ENCODE measurements at places on chromosomes 2 and 18.

DNA sequence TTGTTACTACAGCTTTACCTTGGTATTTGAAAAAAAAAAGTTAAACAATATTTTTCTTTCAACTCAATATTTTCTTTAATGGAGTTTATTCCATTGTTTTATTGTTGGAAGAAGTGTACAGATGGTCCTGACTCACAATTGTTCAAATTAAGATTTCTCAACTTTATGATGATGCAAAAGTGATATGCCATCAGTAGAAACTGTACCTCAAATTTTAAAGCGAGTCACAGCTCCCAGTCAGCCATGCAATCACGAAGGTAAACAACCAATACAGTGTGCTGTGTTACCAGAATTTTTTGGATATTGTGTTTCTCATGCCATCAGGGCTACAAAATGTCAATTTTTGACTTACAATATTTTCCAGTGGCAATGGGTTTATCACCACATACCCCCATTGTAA is 54.0 kb upstream of the COL5A2 start:
- DNase-seq = peak; percentile 85

GRCh38 chr2:149465873-149466272 is 121.7 kb downstream of the MMADHC start:
- no peak for DNase-seq

- no peak for DNase-seq
Measured at GRCh38 chr2:202418511-202418910, 42.4 kb downstream of the BMPR2 start.

DNA sequence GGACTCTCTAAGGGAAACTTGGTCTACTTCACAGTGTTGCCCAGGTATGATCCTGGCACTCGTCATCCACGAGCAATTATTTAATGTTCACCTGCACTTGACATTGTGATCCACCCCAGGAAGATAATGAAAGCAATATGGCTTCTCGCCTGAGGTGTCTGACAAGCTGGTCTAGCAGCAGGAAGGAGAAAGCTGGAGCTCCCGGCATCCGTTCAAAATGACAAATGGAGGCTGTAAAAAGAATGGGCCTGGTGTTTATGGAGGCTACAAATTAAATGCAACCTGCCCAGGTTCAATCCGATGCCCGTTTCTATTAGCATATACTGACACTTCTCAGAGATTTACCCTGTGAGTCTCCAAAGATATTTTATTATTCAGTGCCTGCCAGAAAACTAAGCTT is 317.6 kb downstream of the CTNNA2 start:
- no peak for DNase-seq

GRCh38 chr2:1321321-1321720 is 91.9 kb upstream of the TPO start:
- DNase-seq = no peak

DNA sequence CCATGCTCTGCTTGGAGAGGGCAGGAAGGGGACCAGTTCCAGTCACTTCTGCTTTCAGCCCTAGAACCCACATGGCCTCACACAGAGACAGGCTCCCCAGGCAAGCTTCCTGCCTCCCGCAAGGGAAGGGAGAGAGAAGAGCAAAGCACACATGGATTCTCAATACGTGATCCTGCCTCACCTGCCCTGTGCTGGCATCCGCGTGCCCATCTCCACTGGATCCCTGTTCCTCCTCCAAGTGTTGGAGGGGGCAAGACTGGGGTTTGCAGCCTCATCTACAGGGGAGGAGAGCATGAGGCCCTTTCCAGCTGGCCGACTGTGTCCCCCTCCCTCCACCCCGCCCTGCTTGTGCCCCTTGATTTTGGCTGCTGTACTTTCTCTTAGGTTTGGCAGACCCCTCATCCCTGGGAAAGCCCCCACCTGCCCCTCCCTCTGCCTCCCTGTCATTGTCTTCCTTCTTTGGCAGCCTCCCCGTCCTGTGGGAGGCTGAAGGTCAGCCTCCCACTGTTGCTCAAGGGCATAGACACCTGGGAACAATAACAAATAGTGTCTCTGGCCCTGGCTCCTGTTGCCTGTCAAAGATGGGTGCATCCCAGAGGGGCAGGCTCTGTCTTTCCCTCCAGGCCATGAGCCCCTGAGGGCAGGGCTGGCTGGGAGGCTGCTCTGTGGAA is 22.7 kb downstream of the KCNF1 start:
- no peak for DNase-seq

GRCh38 chr18:62126737-62127136 is 60.1 kb downstream of the PIGN start:
- no peak for DNase-seq
